Epithelial cell of proximal tubule (primary cell): ENCODE measurements at places on chromosomes 1 and 21. TPM values are rescaled to one million over a fixed set of nuclear protein-coding genes. Genes with fewer than 3 reads are reported as not detected.

- DNase-seq, result no peak
Observed at GRCh38 chr1:53133261-53134041, 9.0 kb downstream of the SLC1A7 start.

DNA sequence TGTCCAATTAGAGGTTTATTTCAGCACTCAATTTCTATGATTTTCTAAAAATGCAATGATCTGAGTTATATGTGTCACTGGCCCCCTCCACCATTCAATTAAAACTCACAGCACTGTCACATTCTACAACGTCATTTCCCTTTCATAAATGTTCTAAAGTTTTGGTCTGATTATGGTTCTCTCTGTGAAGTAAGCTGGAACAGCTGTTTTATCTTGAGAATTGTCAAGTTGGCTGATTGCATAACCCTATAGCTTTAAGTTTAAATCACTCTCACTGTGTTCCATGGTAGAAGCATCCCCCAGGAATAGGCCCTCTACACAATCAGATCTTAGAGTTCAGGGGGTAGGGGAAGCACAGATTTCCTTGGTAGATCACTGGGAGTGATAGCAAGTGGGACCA is 41.4 kb upstream of the DNASE2B start:
- no peak for DNase-seq

- no peak for DNase-seq
Observed at GRCh38 chr1:24714859-24715520, 30.3 kb upstream of the CLIC4 start.

- no peak for DNase-seq
Observed at GRCh38 chr1:57345916-57346315, 77.9 kb downstream of the DAB1 start.

BTBD19 gene
- 0.29 and 2.8 TPM in 2 replicates for total RNA-seq

DNA sequence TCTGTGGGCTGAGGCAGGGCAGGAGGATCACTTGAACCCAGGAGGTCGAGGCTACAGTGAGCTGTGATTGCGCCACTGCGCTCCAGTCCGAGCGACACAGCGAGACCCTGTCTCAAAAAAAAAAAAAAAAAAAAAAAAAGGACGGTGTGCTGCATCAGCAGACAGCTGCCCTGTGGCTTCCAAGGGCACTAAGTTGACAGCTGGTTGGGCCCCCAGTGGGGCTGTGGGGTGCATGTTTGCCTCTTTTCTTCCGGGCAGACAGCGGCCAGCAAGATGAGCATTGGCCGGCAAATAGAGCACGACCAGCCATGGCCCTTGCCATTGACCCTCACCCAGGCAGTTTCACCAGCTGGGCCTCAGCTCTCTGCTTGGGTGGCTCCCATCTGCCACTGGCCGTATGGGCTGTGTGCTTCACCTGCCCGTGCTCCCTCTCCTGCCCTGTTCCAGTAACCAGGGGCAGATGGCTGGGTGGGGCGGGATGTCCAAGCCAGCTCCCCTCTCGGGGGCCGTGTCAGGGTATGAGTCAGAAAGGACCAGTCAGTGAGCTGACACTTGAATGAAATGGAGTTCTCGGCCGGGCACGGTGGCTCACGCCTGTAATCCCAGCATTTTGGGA is 12.3 kb upstream of the SLC25A34 start:
- no peak for DNase-seq

SYT6 gene
- not detected in 2 replicates for total RNA-seq

TDRD5 gene
- total RNA-seq, result 0.06 and 0.43 TPM in 2 replicates

DNA sequence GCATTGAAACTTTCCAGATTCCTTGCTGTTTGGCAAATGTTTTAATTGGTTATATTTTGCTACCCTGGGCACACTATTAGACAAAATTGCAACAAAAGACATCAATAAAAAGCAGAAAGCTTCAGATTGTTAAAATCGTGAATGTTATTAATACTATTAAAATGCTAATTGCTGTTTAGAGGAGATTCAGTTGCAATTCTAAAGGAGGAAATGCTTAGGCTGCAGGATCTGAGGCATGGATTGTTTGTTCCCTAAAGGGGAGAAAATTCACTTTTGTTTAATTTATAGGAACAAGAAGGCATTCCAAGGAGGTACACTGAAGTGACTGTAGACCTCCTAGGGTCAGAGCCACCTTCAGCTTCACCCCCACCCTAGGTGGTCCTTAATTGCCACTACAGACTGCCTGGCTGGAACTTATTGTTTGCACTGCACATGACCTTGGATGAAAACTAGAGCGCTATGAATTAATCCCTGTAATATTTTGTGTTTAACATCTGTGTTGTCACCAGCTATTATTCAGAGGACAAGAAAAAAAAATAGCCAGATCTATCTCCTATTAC is 1266.9 kb upstream of the ADGRL2 start:
- no peak for DNase-seq

FALEC gene
- not detected in 2 replicates for total RNA-seq

DNA sequence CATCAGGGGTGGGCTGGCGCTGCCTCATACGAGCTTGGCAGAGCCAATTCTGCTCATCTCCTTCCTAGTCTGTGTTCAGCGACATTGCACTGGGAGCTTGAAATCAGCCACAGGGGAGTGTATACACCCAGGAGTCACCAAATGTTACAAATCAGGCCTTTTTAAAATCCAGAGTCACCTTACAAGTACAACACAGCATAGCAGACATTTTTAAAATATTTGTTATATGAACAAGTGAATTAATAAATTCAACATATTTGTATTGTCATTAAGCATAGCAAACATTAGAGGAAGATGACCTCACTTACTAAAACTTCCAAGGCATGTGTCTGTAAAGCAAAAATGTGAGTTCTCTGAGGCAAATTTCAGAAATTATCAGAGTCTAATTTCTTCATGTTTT is 210.0 kb downstream of the HLX start:
- DNase-seq, result no peak

GRCh38 chr1:7785108-7785507 is 1.0 kb downstream of the PER3 start:
- no peak for DNase-seq

DNA sequence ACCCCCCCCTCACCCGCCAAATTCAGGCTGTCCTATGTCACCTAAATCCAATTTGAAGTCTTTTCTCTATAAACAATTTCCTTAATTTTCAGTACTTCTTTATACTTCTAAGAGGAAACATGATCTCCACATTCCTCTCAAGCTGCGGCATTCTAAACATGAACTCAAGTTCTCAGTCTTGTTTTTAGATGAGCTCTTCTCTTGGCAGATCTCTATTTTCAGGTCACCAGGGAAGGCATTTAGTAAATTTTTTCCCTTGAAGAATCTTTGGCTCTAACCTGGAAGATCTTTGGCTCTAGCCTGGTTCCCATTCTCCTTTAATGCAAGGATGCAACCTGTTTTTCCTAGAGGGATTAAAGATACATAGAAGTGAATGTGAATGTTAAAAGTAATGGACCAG is 193.4 kb downstream of the ATG4C start:
- no peak for DNase-seq

DNA sequence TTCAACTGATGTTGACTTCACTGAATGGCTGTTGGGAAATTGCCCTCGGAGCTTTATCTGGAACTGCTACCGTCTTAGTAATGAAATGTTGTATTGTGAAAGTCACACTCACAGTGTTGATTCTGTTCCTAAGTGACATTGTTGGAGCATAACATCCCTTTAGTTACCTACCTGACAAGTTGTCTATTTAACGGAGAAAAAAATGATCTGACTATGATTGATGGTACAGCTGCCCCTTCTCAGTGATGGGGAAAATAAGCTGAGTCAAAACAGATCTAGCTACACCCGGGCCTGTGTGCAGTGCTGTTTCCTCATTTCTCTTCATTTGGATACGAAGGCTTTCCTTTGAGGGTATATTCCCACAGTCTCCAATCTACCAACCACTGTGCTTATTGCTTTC is 472.3 kb upstream of the BRINP3 start:
- no peak for DNase-seq

DNA sequence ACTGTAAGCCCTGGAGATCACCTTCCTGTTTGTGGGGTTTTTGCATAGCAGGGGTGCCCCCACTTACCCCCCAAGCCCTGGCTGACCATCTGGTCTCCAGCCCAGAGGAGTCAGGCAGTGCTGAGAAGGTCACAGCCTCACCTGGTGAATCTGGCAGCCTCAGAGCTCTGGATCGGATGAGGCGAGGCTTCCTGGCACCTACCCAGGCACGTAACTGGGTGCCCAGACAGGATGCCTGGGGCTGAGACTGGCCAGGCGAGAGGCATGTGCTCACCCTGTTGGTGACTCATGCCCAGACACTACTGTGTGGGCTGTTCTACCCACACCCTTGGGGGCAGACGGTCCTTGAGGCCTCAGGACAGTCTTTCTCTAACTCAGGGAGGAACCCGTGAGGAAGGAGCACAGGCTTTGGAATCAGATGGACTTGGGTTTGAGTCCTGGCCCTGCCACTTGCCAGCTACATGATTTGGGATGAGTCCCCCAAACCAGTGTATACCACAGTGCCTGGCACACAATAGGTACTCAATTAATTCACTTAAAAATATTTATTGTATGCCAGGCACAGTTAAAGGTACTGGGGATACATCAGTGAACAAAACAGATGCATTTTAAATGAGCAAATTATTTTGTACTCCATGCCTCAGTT is 15.1 kb upstream of the PADI3 start:
- DNase-seq, result peak; percentile 74

- no peak for DNase-seq
Observed at GRCh38 chr1:2130871-2131289, 63.7 kb downstream of the FAAP20 start.

KTI12 gene
- total RNA-seq, result 10.4 and 14.4 TPM in 2 replicates
